ENCODE measurements at places on chromosomes 11 and 22.

DNA sequence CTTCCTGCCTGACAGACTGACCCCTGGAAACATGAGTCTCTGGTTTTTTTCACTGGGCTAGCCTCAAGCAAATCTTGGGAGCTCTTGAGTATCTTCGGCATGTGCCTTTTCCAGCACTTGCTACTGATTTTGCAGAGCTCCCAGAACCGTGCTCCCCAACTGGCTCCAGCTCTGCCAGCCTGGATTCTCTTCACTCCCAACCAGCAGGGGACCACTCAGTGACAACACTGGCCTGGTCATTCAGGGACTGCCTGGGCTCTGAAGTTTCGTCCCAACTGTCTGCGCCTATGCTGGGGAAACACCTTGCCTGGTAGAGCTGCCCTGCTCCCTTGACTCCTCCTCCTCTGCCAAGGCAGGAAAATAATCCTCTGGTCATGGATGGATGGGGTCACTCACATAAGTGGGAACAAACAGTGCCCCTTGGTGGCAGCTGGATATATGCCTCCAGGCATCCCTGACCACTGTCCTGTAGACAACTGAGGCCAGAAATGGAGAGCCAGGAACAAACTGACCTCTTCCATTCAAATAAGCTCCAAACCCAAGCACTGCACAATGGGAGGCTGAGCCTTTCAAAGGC lies 30.2 kb downstream of the POLDIP3 start:
- no peak for DNase-seq

DNA sequence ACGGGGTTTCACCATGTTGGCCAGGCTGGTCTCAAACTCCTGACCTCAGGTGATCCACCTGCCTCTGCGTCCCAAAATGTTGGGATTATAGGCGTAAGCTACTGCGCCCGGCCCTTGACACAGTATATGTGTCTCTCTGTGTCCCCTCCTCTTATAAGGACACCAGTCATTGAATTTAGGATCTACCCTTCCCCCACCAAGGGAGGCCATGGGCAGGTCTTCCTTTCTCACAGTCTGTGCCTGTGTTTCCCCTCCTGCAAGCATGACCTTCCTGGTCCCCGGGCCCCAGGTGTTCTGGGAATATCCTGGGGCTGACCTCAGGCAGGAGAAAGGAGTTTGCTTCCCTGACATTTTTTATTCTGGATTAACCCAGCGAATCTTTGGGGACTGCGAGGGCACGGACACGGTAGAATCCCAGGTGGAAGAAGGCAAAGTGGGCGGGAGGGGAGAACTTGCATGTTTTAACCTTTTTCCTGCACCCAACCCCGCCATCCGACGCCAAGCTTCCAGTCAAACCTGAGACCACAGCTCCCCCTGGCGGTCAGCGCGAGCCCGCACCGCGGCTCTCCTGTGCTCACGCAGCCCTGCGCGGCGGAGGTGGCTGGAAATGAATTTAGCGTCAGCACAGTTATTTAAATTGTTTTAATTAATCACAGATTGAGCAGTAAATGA lies 42.1 kb upstream of the ISX start:
- DNase-seq = peak; percentile 5

DNA sequence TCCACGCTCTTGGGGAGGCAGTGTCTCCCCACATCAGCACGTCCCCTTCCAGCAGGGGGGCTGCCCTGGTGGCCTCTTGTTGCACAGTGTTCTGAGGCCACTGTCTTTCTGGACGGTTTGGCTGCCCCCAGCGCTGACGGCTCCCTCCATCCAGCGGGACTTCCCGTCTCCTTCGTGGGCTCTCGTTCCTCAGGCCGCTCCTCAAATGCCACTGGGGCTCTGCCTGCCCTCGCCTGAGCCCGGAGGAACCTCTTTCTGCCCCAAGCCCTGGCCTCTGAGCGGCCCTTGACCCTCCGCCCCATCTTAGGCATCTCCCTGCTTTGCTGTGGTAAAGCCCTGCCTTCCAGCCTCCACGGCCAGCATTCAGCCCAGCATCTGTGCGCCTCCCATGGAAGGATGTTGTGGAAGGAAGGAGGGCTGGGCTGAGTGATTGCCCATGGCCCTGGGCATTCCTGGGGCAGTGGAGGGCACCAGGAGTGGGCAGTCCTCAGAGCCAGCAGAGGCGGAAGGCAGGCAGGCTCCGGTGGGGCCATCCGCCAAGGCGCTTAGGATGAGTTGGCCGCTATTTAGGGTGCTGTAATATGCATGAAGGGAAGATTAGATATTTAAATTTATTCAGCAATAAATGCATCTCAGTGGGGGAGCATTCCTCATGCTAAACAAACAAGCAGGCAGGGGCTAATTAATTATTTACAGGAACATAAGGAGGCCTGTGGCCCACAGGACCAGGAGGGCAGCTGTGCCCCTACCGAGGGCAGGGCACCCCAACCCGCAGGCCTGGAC lies 17.8 kb downstream of the OTUB1 start:
- DNase-seq = no peak

DNA sequence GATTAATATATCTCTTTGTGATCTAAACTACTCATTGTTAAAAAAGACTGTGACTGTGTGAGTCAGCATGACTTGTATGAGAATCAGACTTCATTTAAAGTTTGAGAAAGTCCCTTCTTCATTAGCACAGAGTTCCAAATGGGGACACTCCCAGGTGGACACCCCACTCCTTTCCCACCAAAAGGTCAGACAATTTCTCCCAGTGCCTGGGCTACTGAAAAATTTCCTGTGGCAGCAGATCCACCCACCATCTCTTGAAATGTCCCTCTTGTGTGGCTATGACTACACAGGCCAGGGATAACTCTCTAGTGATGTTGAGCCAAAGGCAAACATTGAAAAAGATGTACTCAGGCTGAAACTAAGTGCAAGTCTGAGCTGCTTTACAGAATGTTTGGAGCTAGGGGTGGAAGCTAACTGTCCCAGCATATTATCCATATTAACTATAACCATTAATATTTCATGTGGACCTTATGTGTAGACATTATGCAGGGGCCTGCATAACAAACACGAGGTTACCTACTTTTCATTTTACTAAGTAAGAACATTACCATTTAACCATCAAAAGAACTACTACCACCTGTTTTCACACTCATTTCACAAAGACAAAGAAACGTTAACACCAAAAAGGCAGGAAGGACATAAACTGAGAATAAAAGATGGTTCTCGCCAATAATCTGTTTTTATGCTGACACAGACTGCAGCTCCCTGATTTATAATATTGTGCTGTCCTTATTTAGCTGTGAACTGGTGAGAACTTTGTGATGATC lies 44.8 kb downstream of the MMP20 start:
- DNase-seq = no peak

DNA sequence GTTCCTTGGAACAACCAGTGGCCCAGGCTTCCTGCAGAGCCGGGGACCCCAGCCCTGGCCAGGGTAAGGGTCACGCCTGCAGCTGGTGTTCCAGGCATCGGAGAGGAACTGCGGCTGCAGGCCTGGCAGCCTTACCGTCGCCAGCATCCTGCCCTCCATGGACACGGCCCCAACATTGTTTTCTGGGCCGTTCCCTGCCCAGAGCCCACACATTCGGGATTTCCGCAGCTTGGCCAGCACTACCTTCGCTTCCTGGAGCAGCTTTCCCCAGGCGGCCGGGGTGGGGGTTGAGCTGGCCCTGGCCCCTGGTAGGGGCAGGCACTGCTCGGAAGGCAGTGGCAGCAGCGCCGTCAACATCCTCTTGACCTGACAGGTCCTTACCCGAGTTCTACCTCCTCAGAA lies 17.7 kb downstream of the TXN2 start:
- no peak for DNase-seq

DNA sequence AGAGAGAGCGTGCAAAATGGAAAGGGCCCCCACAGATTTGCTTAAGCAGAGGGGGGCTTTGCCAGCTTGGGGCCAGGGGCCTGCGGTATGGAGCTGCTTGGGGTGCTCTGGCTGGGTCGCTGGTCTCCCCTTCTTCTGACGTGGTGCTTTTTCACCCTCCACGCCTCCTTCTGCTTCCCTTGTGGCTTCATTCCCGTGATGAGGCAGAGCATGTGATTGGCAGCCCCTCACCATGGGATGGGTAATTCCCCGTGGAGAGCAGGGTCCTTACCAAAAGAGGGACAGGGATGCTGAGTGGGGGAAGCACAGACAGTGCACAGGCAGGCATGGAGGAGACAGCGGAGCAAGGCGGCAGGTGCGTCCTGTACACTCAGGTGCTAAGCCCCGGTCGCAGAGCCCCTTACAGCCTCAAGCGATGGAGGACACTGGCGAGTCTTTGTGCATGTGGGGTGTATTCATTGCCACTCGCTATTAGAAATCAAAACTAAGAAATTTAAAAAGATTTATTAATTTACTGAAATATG lies 19.9 kb upstream of the GRAMD4 start:
- DNase-seq = no peak

- DNase-seq = no peak
Measured at GRCh38 chr11:12053606-12054361, 45.4 kb upstream of the DKK3 start.

DNA sequence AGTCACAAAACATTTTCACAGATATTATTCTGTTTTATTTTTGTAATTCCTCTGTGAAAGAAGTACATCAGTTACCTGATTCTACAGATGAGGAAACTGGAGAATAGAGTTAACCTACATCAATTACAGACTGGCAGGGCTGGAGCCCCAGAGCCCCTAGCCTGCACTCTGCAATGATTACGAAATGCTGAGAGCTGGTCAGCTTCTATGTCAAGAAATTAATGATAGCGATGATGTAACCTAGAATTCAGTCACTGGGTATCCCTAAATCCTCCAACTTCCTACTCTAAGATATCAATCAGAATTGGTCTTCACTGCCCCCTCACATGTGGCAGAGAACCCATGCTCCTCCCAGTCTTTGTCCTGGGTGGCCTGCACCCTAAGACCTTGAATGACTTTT lies 273.5 kb upstream of the PLET1 start:
- DNase-seq = no peak

- DNase-seq = no peak
Measured at GRCh38 chr22:31625661-31626426, 36.2 kb downstream of the PISD start.

GRCh38 chr11:72985645-72986044 lies 156.5 kb downstream of the FCHSD2 start:
- no peak for DNase-seq

GRCh38 chr11:114228435-114229411 lies 67.5 kb upstream of the NNMT start:
- DNase-seq = no peak

- no peak for DNase-seq
Measured at GRCh38 chr11:73379189-73379880, 3.1 kb downstream of the RELT start.

- DNase-seq = no peak
Measured at GRCh38 chr11:96506953-96507354, 117.1 kb downstream of the JRKL start.

DNA sequence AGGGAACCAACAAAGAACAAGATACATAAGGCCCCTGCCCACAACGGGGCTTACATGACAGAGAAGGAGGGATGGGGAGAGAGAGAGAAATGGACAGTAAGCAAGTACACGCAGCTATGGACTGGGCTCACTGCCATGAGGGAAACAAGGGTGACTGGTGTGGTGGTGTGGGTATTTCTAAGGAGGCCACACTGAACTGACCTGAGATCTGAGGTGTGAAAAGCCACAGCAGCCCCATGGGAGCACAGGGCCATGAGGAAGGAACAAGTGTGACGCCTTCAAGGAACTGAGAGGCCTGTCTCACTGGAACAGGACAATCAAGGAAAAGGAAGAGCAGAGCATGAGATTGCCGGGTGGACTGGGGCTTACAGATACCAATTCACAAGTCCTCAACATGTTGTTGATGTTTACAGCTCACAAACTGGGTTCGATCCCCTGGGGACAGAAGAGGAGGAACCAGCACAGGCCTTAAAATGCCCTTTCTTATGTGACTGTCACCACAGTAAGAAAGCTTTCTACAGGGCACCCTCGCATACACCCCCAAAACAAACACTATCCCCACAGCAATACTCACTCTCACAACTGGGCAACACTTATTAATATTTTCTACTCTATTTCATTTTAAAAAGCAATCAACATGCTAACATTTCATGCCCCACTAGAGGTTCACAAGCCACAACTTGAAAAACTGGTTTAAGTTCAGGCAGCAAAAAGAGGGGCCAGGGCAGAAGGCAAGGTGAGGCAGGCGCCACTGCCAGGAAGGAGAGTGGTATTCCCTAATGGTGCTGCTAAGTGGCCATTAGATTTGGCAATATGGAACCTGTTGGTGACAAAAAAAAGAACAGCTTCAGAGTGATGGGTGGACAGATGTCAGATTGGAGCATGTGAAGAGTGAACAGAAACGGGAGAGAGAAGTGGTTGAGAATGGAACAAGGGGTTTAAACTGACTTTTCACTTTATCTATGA lies 39.1 kb downstream of the TCIRG1 start:
- DNase-seq = no peak

DNA sequence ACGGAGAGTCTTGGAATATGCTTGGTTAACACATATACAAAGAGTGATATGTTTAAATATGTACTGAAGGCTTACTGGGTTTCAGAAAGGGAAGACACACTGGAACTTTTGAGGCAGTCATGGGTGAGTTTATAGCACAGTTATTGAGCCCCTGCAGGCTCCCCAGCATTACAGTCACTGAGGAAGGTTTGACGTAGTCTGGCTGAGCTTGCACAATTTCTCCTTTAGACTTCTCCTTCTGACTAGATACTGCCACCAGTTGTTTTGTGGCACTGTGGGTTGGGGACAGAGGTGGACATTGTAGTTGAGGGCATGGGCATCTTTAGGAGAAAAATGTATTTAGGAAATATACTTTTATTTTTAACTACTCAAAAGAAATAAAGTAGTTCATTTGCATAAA lies 285.4 kb downstream of the C11orf87 start:
- no peak for DNase-seq

DNA sequence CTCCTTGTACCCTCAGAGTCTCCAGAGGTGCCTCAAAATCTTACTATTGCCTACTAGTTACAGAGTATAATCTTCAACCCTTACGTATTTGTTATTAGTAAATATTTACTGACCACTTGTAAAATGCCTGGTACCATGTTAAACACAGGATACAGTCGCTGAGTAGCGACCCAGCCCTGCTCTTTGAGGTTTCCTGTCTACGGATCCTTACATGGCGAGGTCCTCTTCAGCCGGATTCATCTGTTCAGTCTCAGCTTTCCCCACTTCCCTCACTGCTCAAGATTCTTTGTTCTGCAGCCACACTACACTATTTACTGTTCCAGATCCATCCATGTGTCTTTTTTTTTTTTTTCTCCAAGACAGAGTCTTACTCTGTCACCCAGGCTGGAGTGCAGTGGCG lies 13.2 kb upstream of the TTC36 start:
- no peak for DNase-seq

- no peak for DNase-seq
Measured at GRCh38 chr11:94032725-94033124, 11.6 kb downstream of the HEPHL1 start.

DNA sequence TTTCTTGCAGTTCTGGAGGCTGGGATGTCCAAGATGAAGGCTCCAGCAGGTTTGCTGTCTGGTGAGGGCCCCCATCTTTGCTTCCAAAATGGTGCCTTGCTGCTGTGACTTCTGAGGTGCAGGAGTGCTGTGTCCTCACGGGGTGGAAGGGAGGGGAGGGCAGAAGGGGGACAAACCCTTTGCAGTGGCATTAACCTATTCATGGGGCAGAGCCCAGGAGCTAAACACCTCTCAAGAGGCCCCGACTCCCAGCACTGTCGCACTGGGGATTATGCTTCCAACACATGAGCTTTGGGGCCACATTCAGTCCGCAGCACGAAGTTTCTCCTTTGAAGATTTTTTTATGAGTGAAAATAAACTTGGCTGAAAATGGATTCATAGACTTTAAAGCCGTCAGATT lies 25.5 kb upstream of the OSBPL5 start:
- DNase-seq = no peak
